NCI-H1105 (cell line): ENCODE measurements at places on chromosomes 1 and 21.

DNA sequence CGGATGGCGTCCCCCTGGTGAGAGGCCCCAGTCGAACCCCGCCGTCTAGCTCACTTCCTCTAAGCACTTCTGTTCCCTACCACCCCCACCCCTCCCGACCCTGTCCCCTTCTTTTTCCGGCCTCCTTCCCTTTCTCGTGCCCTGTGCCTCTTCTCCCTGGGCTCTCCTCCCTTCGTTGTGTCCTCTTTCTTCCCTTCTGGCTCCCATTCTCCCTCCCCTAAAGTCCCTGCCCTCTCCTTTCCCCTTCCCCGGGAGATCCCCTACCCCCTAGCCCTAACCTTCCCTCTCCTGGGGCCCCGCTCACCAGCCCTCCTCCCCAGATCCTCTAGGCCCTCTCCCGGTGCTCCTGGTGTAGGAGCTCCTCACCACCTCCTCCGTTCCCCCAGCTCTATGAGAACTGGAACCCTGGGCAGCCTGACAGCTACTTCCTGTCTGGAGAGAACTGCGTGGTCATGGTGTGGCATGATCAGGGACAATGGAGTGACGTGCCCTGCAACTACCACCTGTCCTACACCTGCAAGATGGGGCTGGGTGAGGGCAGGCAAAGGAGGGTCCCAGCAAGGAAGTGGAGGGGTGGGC lies 15.9 kb downstream of the BCAN start:
- DNase-seq: no peak

GRCh38 chr1:39310015-39310414 lies 105.5 kb downstream of the MACF1 start:
- DNase-seq: no peak

DNA sequence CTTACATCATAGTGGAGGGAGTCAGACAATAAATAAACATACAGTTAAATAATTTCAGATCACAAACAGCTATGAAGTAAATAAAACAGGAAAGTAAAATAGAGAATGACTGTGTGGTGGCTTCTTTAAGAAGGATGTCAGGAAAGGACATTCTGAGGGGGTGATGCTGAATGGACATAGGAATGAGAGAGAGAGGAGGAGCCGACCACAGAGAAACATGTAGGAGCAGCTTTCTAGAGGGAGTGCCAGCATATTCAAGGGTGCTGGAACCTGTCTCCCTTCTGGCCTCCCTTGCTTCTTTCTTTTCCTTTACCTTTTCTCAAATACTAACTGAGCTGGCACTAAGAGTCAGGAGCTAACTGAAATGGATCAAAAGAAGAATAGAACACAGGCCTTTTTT lies 20.5 kb upstream of the BCL10 start:
- no peak for DNase-seq

GRCh38 chr1:24535021-24535424 lies 20.9 kb upstream of the NCMAP start:
- no peak for DNase-seq
